ENCODE measurements at places on chromosomes 4 and X. TPM values are rescaled to one million over a fixed set of nuclear protein-coding genes. Genes with fewer than 3 reads are reported as not detected.

Gene RHOXF1
- total RNA-seq: not detected

Gene PAGE1
- not detected for total RNA-seq

GRCh38 chrX:14865201-14865600, 7.7 kb downstream of the FANCB start:
- no peak overlapping the region for H3K4me3 ChIP-seq
- DNase-seq: peak; percentile 51
- peaks cover 9% of the 10 kb centered on the region for H3K4me1 ChIP-seq
- H3K27ac ChIP-seq: peak overlapping the region; percentile 67
- no peaks in the 10 kb centered on the region for H3K27me3 ChIP-seq
- H3K36me3 ChIP-seq: no peaks in the 10 kb centered on the region

DNA sequence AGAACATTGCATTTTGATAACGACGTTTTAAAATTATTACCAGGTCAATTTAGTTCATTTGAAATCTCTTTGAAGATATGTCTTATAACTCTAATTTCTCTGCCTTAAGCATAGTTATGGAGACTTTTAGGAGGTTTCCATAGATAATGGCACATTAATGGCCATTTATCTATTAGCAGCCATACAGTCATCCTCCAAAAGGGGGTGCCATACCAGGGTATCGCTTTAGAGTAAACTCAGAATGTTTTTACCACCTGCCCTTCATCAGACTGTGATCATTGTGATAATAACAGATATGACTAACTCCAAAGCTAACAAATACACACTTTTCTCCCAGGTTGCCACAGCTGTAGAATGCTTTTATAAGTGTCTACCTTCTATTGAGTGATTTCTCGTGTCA, 461.5 kb downstream of the FSTL5 start:
- no peak overlapping the region for H3K27ac ChIP-seq
- H3K4me3 ChIP-seq: no peak overlapping the region
- no peaks in the 10 kb centered on the region for H3K4me1 ChIP-seq
